Endothelial cell of umbilical vein (primary cell): ENCODE measurements at places on chromosomes 7 and 10. TPM values are rescaled to one million over a fixed set of nuclear protein-coding genes. Genes with fewer than 3 reads are reported as not detected.

The TAS2R41 gene
- total RNA-seq: not detected in 2 replicates

The BEND7 gene
- total RNA-seq: 30.8 and 31.7 TPM in 2 replicates

The BMPER gene
- total RNA-seq: 0.13 and 0.32 TPM in 2 replicates

The SYT15B gene
- total RNA-seq: 0.18 TPM in 1 of 2 replicates, not detected in the other

DNA sequence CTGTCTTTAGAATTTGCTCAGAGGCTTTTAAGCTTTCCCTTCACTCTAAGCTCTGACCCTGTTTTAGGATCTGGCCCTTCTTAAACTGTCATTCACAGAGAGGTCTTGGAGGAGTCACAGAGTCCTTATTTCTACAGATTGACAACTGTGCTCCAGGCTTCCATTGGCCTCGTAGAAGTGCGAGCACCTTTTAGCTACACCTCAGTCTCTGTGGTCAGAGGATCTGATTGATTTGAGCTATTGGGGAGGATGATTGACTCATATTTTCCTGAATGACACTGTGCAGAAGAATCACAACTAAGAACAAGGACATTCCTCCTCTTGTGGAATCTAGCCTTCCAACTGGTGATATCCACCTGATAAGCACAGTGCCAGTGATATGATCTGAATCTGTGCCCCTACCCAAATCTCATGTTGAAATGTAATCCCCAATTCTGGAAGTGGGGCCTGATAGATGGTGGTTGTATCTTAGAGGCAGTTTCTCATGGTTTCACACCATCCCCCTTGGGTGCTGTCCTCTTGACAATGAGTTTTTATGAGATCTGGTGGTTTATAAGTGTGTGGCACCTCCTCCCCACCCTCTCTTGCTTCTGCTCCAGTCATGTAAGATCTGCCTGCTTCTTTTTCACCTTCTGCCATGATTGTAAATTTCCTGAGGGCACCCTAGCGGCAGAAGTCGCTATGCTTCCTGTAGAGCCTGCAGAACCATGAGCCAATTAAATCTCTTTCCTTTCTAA is 3.2 kb downstream of the CYP3A7 start:
- no peaks in the 10 kb centered on the region for H3K27me3 ChIP-seq
- DNase-seq: no peak
- H3K36me3 ChIP-seq: no peaks in the 10 kb centered on the region
- H3K4me1 ChIP-seq: no peaks in the 10 kb centered on the region
- no peak overlapping the region for H3K4me3 ChIP-seq

GRCh38 chr10:96986200-96986856 is 154.2 kb downstream of the LCOR start:
- peaks cover 5% of the 10 kb centered on the region for H3K36me3 ChIP-seq
- DNase-seq: no peak

- H3K27ac ChIP-seq: no peak overlapping the region
- H3K36me3 ChIP-seq: no peaks in the 10 kb centered on the region
- DNase-seq: no peak
- H3K27me3 ChIP-seq: no peaks in the 10 kb centered on the region
- H3K4me1 ChIP-seq: no peaks in the 10 kb centered on the region
These were observed 74.6 kb downstream of the FAM13C start for GRCh38 chr10:59287587-59288255.

GRCh38 chr10:32139223-32140073 is 83.2 kb upstream of the KIF5B start:
- peak; percentile 94 for DNase-seq
- peaks cover 24% of the 10 kb centered on the region for H3K4me1 ChIP-seq
- peak overlapping the region; percentile 67 for H3K27ac ChIP-seq
- H3K27me3 ChIP-seq: no peaks in the 10 kb centered on the region

DNA sequence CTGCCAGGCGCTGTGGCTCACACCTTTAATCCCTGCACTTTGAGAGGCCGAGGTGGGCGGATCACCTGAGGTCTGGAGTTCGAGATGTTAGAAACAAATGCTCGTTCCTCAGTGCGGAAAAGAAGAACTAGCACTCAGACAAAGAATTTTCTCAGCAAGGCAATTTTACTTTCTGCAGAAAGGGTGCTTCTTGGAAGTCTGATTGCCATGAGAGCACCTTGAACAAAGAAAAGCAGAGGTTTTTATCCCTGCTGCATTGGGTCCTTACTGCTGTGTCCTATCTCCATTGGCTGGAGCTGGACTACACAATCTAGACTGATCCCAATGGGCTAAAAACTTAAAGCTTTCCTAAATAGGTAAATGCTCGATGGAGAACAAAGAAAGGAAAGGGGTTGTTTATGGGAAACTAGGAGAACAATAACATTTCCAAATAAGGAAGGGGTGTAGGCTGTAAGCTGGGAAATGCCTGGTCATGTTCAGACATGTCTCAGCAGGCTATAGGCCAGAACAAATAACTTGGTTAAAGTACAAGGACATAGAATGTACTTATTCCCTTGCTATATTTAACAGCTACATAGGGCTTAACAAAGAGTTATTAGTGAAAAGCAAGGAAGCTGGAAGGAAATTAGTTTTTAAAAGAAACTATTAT is 26.1 kb upstream of the ACTR3B start:
- no peaks in the 10 kb centered on the region for H3K27me3 ChIP-seq
- H3K4me1 ChIP-seq: peaks cover 6% of the 10 kb centered on the region
- no peak overlapping the region for H3K4me3 ChIP-seq

DNA sequence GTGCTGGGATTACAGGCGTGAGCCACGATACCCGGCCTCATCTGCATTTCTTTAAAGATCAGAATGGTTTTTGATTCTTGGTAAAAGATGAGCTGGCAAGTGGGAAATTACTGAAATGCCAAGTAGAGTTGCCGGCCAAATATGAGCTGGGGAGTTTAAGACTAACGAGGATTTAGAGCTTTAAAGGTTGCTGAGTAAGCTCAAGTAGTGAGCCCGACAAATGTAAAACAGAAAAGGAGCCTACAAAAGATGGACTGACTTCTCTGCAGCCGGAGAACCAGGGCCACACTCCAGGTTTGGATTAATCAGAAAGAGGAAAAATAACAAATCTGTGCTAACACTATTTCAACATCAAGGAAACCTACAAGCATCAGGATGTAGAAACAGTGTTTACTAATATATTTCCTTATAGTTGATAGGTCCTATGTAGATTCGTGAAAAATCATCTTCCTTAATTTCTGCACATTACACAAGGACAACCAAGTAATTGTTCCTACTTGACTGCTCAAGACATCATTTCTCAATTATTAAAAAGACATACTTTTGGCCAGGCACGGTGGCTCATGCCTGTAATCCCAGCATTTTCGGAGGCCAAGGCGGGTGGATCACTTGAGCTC is 49.6 kb downstream of the MPP7 start:
- H3K4me3 ChIP-seq: no peak overlapping the region
- H3K36me3 ChIP-seq: no peaks in the 10 kb centered on the region
- DNase-seq: no peak
- H3K27ac ChIP-seq: no peak overlapping the region
- peaks cover 7% of the 10 kb centered on the region for H3K27me3 ChIP-seq

DNA sequence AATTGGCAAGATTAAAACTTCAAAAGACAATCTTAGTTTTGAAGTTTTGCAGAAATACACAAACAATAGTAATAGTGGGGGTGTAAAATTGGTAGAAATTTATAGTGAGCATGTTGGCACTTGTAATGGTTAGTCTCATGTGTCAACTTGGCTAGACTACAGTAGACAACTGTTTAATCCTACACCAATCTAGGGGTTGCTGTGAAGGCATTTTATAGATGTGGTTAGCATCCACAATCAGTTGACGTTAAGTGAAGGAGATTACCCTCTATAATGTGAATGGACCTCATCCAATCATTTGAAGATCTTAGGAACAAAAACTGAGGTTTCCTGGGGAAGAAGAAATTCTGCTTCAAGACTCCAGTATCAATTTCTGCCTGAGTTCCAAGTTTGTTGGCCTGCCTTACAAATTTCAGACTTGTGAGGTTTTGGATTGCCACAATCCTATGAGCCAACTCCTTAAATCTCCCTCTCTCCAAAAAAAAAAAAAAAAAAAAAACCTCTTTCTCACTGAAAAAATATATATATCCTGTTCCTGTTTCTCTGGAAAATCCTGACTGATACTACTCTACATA is 531.6 kb upstream of the IGFBP3 start:
- H3K27me3 ChIP-seq: no peaks in the 10 kb centered on the region
- no peaks in the 10 kb centered on the region for H3K36me3 ChIP-seq
- no peak overlapping the region for H3K4me3 ChIP-seq
- H3K27ac ChIP-seq: no peak overlapping the region
- no peaks in the 10 kb centered on the region for H3K4me1 ChIP-seq

DNA sequence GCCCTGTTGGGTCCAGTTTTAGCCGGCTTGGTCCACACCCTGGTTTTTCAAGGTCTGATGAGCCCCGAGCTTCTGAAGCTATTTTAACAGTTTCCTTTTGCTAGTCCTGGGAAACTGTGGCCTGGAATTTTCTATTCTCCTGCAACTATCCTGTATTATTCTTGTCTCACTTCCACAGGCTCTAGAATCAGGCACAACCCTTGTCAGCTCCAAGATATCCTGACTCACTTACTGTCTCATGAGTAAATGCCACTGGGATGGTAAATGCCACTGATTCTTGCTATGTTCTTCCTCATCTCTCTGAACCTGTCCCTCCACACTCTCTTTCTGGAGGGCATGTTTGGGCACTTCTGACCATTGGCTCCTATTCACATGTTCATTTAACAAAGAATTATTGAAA is 611.5 kb upstream of the IGFBP3 start:
- no peak overlapping the region for H3K27ac ChIP-seq
- no peak overlapping the region for H3K4me3 ChIP-seq
- H3K27me3 ChIP-seq: no peaks in the 10 kb centered on the region

DNA sequence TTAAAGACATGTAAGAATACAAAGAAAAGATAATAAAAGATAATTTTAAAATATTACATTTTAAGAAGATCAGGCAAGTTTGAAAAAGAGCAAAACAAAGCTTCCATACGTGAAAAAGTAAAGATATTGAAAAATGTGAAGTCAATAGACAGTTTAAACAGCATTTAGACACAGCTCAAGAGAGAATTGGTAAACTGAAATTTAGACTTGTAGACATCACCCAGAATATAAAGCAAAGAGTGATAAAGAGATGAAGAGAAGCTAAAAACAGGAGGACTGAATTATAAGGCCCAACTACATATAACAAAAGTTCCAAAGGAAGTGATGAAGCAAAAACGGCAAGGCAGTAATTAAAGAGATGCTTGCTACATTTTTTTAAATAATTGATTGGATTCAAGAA is 13.8 kb downstream of the ADAM12 start:
- no peaks in the 10 kb centered on the region for H3K36me3 ChIP-seq
- no peaks in the 10 kb centered on the region for H3K4me1 ChIP-seq
- H3K27me3 ChIP-seq: no peaks in the 10 kb centered on the region
- DNase-seq: no peak
- H3K4me3 ChIP-seq: no peak overlapping the region
- no peak overlapping the region for H3K27ac ChIP-seq

DNA sequence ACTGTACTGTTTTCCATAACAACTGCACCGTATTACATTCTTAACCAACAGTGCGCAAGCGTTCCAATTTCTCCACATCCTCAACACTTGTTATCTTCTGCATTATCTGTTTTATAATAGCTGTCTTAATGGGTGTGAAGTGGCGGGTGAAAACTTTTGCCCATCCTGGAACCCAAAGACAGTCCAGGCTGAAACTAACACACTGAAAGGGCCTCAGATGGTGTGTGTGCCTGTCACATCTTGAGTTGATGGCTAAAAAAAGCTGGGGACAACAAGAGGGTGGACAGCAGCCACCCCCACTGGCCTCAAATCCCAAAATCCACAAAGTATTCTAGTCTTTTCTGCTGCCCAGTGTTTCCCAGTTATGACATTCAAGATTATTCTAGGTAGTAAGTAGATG is 19.4 kb downstream of the OPALIN start:
- H3K36me3 ChIP-seq: no peaks in the 10 kb centered on the region
- no peak for DNase-seq
- H3K4me3 ChIP-seq: no peak overlapping the region
- H3K4me1 ChIP-seq: no peaks in the 10 kb centered on the region
- H3K27ac ChIP-seq: no peak overlapping the region
